ENCODE measurements at places on chromosomes 3 and 15. TPM values are rescaled to one million over a fixed set of nuclear protein-coding genes. Genes with fewer than 3 reads are reported as not detected.
A peak's percentile ranks its signal among the peaks of the same experiment; 100 is the strongest.

- no peak for DNase-seq
Measured at GRCh38 chr15:73987250-73987649, 4.8 kb downstream of the STOML1 start.

DNA sequence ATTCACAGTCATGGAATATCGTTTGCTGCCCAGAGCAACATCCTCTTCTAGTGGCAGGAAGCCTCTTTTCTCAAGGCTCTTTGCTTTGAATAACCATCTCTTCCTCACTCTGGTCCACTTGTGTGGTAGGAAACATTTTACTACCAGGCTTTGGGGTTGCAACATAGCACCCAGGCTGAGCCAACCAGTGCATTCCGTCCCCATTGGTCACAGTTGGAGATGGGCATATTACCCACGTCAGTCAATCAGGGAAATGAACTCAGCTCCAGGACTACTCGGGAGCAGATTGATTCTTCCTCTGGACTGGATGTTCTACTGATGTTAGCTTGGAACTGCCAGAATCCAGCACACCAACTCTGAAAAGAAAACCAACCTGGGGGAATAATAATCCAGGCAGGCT, 4.2 kb upstream of the PEX5L start:
- no peak for DNase-seq

GRCh38 chr3:111593666-111594065, 1.5 kb downstream of the ZBED2 start:
- DNase-seq = no peak

DNA sequence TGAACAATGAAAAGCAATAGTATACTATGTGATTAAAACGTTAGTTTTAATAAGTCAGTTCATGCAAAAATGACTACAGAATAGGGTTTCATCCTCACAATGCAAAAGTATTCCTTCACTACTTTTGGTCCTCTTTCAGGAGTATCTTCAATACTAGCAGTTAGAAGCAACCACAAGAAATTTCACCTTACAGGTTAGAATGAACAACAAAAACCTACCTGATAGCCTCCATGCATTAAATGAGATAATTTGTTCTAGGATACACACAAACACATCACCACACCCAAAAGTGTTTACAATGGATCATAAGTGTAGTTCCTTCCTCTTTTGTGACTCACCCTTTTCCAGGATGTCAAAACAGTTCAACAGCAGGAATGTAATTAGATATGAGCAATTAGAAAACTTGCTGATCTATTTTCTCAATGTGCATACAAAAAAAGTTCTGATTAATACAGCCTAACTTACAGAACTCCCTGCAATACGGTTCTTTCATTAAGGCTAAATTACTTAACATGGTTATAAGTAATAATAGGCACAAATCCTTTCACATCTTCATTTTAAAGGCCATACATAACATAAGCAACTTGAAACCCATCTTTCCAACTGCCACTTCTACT, 21.6 kb downstream of the UACA start:
- no peak for DNase-seq

GRCh38 chr15:88518903-88519302, 27.6 kb downstream of the DET1 start:
- DNase-seq = no peak

GRCh38 chr15:71411538-71412482, 296.5 kb downstream of the THSD4 start:
- DNase-seq = peak; percentile 80

DNA sequence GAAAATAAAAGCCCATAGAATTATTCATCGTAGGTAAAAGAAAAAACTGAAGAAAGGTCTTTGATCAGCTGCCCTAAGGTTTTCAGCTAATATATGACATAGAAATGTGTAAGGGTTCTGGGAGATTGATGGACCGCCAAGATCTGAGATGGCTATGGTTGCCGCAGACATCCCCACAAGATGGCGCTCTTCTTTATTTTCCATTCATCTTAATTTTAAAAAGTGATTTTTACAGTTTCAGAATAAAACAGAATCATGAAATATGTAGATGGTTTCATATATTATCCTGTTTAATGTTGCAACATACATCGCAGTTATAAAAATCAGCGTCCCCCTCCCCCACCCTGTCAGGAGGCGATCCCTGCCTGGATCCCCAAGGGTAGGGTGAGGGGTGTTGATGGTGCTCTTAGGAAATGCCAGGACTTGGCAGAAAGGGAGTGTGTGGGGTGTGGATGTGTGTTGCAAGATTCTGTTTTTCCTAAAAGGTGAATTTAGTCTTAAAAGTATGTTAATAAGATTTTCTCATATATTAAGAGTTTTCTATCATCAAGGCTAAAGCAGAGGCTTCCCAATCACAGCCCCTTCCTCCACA, 68.8 kb downstream of the ANXA2 start:
- DNase-seq = no peak

DNA sequence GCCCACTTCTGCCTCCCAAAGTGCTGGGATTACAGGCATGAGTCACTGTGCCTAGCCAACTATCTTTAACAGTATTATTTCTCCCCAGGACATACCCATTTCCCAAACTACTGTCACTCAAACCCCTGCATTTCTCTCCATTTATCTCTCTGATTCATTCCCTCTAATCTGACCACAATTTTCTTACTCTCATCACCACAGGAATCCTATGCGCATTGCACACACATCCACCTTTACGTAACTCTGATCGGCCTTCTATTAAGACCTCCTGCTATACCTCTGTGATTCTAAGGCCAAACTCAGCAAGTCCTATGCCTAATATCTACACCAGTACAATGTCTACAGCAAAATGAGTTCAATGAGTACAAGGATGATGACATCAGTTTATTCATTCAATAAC, 235.0 kb downstream of the ULK4 start:
- no peak for DNase-seq

The KCNH8 gene
- polyA plus RNA-seq = 1.00 TPM

DNA sequence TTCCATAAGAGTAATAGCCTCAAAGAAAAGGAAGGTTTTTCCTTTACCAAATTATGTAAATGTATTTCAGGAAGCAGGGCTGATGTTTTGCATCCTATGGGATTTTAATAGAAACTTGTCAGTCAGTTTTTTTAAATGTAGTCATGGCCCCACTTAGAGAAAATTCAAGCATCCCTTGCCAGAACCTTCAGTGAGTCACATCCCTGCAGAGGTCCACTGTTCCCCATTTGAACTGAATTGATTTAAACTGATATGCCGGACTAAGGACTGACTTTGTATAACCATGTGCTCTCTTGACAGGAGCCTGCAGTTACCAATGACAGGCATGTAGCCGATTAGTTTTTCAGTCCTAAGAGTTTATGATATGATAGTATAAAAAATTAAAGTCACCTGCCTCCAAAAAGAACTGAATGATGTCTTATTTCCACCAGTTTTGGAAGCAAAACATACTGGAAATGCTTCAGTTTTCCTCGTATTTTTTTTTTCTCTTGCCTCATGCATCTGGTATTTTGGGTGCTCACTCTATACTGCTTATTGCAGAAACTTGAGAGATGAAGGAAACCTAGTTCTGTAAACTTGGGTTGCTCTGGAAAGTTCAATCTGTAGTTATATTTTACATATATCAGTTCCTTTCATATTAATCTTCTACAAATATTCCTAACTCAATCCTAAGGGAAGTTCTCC, 30.7 kb downstream of the LRTM1 start:
- no peak for DNase-seq

DNA sequence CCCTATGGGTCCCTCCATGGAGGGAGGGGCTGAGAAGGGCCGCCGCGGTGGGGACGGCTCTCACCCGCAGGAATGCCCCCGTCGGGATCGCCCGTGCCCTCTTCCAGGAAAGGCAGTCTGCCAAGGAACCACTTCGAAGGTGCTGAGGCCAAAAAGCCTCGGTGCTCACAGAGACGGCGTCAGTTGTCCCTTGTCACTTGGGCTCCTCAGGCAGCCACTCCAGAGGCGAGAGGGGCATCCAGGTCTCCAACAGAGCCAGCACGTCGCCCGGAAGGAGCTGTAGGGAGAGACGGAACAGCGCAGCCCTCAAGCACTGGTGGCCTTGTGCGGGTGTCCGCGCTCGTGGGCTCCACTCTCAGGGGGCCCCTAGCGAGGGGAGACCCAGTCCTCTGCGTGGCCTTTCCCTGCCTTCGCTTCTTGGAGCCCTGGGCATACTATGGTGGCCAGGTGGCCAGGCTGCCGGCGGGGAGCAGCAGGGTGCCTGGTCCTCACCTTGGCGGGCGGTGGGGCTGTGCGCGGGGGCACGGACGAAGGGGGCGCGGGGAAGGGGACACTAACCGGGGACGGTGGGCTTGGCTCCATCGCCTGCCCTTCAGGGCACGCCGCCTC, 994 bp downstream of the MESP1 start:
- no peak for DNase-seq

DNA sequence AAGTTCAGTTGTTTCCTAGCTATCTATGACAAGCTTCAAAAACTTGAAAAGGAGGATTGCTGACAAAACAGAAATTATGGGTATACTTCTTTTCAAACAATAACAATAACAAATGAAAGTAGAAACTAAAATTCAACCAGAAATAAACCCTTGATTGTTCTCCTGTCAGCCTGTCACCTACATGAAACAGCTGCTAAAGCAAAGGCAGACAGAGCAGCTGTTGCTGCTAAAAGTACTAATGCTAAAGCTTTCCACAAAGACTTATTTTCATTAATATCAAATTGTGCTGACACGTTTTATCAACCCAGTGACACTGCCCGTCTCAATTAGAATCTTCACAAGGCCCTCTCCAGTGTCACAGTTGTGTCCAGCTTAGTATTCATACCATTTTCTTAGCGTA, 533.2 kb upstream of the GBE1 start:
- DNase-seq = no peak

DNA sequence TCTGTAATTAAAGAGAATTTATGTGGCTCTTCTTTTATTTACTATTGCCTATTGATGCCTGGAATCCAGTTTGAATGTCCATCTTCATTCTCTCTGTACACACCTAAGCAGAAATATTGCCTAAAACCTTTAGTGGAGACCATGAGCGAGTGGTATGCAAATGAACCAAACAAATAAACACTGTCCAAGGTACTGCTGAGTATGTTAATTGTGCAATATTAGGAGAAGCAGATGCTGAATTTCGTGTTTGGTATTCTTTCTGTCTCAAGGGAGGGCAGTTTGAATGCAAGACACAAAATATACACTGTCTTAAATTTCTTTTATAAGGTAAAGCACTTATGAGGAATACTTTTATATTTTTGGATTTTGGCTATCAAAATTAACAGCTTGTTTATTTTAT, 440.9 kb downstream of the RBMS3 start:
- no peak for DNase-seq

DNA sequence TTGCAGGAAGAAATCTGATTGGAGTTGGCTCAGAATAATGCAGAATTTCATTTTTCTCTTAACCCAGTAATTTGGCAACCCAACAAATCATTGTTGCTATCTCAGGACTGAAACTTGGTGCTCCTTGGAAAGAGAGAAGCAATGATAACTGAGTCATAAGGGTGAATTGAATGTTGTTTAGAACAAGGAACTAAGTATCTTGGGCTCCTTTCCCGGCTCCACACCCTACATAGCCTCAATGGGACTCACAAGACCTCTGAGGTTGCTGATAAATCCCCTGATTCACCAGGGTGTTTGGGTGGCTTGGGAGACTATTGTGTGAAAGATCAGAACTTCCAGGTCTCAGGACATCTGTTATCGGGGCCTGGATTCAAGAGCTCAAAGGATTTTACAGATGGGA, 7.8 kb upstream of the RAB8B start:
- no peak for DNase-seq

The CCR3 gene
- not detected for polyA plus RNA-seq

The TAMM41 gene
- polyA plus RNA-seq = 18.9 TPM

DNA sequence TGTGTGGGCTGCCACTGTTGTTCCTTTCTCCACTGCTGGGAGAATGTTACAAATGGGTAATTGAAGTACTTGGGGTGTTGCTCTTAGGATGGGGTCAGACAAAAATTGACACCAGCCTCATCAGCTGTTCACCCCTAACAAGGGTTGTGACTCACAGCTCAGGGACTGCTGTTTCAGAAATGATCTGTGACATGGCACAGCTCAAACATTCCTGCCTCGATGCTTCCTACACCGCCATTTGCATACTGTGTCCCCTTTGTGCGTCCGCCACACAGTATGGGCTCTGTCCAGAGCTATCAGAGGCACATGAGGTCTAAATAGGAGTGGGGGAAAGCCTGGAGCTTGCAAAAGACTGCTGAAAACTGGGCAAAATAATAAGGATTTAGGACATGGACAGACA, 43.9 kb downstream of the CCNL1 start:
- no peak for DNase-seq

- DNase-seq = no peak
Measured at GRCh38 chr3:114332342-114333179, 38.7 kb downstream of the TIGIT start.

GRCh38 chr3:150414959-150415358, 6.9 kb downstream of the TSC22D2 start:
- DNase-seq = no peak

The COPG1 gene
- polyA plus RNA-seq = 151 TPM

- no peak for DNase-seq
Measured at GRCh38 chr3:69521286-69521685, 135.4 kb upstream of the FRMD4B start.

DNA sequence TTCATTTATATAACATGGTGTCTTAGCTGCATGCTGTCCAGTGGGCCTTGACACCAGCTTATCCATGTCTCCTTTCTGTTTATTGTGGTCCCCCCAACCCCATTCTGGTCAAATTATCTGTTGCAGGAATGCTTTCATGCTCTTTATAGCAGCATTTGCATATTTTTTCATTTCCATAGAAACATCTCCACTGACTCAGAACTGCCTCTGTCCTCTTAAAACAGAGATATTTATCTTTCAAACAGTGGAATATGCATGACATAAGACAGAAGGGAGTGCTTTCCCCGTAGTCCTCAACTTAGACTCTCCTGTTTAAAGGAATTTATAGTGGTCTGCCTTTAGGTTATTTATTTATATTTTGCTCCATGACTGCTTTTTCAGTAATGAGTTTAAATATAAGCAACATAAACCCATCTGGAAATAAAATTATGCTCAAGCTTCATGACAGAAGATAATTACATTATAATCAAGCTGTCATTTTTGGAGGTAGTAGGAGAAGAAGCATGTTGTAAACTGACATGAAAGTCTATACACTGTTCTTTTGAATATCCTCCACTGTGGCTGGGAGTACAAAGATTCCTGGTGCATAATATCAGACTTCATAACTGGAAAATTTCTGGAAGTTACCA, 179.5 kb upstream of the CD96 start:
- no peak for DNase-seq

GRCh38 chr15:59817834-59818233, 128.7 kb upstream of the BNIP2 start:
- no peak for DNase-seq

The PYGO1 gene
- polyA plus RNA-seq = 17.3 TPM

GRCh38 chr3:133943639-133944141, 48.0 kb upstream of the RAB6B start:
- no peak for DNase-seq

GRCh38 chr3:152737021-152737908, 97.7 kb upstream of the P2RY1 start:
- DNase-seq = no peak

GRCh38 chr3:107525644-107526305, 3.0 kb downstream of the BBX start:
- no peak for DNase-seq

The CDC25A gene
- polyA plus RNA-seq = 13.1 TPM

The ZWILCH gene
- 25.1 TPM for polyA plus RNA-seq

The LTK gene
- 2.3 TPM for polyA plus RNA-seq

GRCh38 chr15:65434201-65434600, 11.5 kb upstream of the IGDCC4 start:
- DNase-seq = no peak

The PTPN9 gene
- 47.5 TPM for polyA plus RNA-seq
